Right lobe of liver (tissue), 6 donors: ENCODE measurements at places on chromosomes 3 and 15.
A peak's percentile ranks its signal among the peaks of the same experiment; 100 is the strongest.

DNA sequence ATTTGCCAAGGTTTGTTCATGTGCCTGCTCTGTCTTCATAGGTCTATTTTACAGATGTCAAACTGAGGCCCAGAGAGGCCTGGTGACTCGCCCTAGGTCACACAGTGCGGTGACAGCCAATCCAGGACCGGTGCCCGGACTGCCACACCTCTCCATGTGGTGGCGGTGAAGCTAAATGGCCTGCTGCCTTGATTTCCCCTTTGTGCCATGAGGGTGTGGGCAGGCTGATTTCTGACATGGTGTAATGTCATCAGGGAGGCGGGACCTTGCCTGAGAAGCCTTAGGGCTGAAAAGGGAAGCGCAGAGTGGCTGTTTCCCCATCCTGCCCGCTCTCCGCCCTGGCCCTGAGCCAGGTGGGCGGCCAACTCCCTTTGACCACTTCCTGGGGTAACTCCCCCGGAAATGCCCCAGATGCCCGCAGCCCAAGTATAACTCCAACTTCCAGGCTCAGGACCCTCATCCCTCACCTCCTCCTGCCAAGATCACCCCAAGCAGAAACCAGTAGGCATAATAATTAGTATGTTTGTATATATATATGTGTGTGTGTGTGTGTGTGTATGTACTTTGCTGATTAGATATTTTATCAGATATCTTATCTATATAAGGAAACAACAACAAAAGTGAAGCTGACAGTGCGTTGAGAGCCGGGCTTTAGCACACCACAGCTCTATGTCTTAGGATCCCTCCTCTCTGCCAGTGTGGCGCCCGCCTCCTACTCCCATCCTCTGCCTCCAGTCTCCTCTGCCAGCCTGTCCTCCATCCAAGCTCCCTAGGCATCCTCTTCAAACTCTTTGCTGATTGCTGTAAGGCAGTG, 63.9 kb downstream of the IQSEC1 start:
- H3K27me3 ChIP-seq, result no peaks in the 10 kb centered on the region
- no peak overlapping the region for H3K4me3 ChIP-seq
- H3K4me1 ChIP-seq, result no peaks in the 10 kb centered on the region
- H3K27ac ChIP-seq, result no peak overlapping the region
- H3K36me3 ChIP-seq, result no peaks in the 10 kb centered on the region

DNA sequence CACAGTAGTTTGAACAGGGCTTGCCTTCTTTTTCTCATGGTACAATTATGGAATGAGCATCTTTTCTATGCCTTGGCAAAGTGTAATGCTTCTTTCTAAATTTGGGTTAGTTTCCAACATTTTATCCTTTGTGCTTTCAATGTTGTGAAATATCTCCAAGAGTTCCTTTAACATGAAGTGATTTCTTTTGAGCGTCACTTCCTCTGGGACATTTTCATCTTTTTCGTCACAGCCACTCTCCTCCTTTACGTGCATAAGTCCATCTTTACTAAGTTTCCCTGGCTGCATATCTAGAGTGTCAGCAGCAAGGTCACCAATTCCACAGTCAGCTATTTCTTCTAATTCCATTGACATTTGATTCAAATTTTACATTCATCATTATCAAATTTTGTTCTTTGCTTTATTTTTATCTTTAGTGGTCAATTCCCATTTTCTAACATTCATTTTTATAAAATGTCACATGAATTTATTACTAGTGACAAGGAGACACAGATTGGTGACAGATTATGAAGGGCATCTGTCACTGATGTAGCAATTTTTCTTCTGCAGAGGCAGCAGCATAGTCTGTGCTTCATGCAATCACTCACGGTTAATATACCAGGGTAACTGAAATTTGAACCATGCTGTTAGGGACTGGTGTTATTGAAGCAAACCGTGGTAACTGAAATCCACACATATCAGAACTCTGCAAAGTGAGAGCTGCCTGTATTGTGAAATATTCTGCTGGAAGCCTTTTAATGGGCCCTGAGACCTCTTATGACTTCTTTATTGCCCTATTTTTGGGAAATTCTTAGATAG, 126.5 kb upstream of the THBS1 start:
- no peaks in the 10 kb centered on the region for H3K4me1 ChIP-seq
- H3K27me3 ChIP-seq, result no peaks in the 10 kb centered on the region
- DNase-seq, result no peak
- H3K27ac ChIP-seq, result no peak overlapping the region
- no peak overlapping the region for H3K4me3 ChIP-seq

- no peak overlapping the region for H3K27ac ChIP-seq
- H3K27me3 ChIP-seq, result no peaks in the 10 kb centered on the region
- DNase-seq, result peak; percentile 73
- H3K36me3 ChIP-seq, result no peaks in the 10 kb centered on the region
Observed at GRCh38 chr15:34366271-34367065, 528 bp downstream of the LPCAT4 start.

DNA sequence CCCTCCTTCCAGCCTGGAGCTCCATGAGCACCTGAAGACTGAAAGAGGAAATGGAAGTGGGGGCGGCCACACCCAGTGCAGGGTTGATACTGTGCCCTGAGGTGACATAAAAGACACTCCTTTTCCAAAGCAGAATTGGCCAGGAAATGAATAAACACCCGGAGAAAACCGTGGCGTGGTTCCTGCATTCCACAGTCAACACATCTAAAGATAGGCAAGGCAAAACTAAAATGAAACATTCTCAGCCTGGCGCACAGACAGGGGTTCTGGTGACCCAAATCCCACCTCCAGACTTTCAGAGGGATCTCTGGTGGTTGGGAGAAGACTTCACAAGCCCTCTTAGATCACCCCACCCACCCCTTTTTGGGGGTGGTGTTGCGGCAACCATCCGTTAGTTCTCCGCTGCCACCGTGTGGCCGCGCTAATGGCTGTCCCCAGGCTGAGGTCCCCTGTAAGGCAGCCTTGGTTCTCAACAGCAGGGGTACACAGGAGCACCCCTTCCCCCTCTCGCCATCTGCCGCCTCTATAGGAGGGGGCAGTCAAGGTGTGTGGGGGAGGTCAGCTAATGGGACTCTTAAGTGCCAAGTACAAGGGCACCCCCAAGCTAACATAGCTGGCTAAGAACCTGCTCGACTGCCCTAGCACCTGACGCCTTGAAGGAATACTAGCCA, 2.5 kb upstream of the MST1R start:
- H3K27ac ChIP-seq, result no peak overlapping the region
- H3K27me3 ChIP-seq, result no peaks in the 10 kb centered on the region
- peak; percentile 58 for DNase-seq
- H3K4me3 ChIP-seq, result no peak overlapping the region
- no peaks in the 10 kb centered on the region for H3K4me1 ChIP-seq
- H3K36me3 ChIP-seq, result no peaks in the 10 kb centered on the region

DNA sequence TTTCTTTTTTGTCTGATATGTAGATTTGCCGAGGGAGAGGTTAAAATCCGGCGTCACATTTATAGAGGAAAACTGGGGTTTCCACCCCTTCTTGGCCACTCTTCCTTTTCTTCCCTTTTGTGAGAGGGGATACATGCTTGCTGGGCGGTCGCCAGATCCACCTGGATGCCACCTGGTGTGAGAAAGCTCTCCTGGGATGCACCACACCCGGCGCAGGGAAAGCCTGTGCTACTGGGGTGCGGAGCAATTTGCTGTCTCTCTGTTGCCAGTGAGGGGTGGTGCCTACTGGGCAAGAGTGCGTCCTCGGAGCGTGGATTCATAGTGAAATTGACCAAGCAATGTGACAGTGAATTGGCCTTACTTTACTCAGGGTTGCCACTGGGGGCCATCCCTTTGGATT, 2.5 kb upstream of the RGMA start:
- DNase-seq, result no peak
- H3K4me3 ChIP-seq, result no peak overlapping the region
- H3K27ac ChIP-seq, result no peak overlapping the region
- peaks cover 8% of the 10 kb centered on the region for H3K27me3 ChIP-seq
- H3K4me1 ChIP-seq, result no peaks in the 10 kb centered on the region
